ENCODE measurements at places on chromosomes 11 and 22.

- DNase-seq = peak; percentile 37
Observed at GRCh38 chr22:39526736-39527171, 5.8 kb downstream of the RPS19BP1 start.

DNA sequence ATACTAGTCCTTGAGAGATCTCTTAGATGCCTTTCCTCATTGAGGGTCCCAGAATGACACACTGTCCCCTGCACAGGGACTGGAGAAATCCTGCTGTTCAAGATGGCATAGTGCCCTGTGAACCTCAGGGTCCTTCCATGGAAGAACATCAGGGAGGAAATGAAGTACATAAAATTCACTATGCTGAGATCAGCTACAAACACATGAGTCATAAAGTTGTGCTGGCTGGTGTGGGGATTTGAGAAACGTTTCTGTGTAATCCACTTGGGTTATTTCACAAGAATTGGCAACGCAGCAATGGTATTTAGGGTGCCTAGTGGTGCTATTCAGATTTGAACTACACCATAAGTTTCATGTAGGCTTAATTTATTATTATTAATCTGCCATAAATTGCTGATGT, 174.4 kb downstream of the MAML2 start:
- DNase-seq = peak; percentile 86

DNA sequence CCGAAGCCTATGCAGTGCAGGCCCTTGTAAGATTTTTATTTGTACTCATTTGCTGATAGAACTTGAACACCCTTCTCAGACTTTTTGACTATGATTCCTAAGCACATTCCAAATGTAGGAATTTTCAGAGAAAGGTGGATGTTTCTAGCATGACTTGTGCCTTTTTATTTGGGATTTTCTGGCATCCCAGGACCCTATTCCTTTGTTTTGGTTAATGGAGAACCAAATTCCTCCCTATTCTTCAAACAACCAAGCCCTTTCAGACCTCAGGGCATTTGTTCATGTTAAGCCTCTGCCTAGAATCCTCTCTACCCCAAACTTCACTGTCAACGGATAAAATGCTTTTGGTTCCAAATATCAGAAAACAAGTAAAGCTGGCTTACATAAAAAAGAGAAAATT, 371.1 kb downstream of the DDX10 start:
- no peak for DNase-seq

GRCh38 chr22:44572414-44573207, 74.6 kb upstream of the RTL6 start:
- no peak for DNase-seq

GRCh38 chr11:38481391-38481790, 1883.4 kb upstream of the RAG2 start:
- DNase-seq = no peak

GRCh38 chr11:130390071-130390758, 38.2 kb downstream of the ADAMTS8 start:
- DNase-seq = peak; percentile 27

DNA sequence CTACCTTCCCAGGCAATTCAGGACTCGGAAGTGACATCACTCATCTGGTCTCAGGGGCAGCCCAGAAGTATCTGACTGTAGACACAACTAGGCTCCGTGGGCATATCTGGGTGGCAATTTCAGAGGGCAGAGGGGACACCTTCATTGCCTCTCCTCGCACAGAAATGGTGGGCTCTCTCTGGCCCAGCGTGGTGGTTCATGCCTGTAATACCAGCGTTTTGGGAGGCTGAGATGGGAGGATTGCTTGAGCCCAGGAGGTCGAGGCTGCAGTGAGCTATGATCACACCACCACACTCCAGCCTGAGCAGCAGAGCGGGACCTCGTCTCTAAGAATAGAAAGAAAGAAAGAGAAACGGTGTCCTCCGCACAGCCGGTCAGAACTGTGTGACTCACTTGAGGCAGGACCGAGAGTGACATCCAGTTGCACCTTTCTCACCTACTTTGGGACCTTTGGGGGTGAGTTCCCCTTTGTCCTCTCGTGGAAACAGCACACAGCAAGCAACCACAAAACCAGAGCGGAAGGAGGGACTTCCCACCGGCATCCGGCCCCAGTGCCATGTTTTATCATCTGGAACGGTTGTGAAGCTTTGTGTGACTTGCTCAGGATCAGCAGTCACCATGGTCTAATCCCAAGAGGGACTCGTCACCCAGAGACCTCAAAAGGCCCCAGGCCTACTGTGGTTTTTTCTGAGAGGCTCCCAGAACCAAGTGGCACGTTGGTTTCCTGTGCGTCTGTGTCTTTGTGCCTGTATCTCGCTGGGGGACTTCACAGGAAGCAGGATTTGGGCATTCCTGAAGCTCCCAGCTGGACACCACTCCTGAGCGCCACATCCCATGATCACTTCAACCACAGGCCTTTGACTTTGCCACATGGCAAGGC, 38.4 kb upstream of the EMID1 start:
- DNase-seq = peak; percentile 99

- DNase-seq = peak; percentile 7
Observed at GRCh38 chr22:35337932-35338331, 38.2 kb downstream of the TOM1 start.

- no peak for DNase-seq
Observed at GRCh38 chr11:64233913-64234586, at the start of gene VEGFB. Gene VEGFB, plus strand, starts transcription at chr11:64234584. Its CDS starts 250 bp downstream, at chr11:64234834.

DNA sequence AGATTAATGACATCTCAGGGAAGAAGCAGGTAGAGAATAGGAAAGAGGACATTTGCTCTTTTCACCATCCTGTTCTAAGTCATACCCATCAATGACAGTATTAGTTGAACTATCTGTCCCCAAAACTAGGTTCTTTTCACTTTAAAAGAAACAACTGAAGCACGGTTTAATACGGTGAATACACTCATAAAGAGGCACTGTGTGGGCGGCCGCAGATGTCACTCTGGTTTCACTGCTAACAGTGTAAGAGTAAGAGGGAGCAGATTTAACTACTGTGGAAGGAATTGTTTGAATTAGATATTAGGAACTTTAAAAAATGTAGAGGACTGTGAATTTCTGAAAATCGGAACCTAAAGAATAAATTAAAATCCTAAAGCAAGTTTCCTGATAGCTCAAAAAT, 49.5 kb downstream of the VSIG10L2 start:
- DNase-seq = no peak

GRCh38 chr11:69504127-69504526, 22.7 kb downstream of the LINC01488 start:
- no peak for DNase-seq

- no peak for DNase-seq
Observed at GRCh38 chr11:135033540-135033939, 621.5 kb upstream of the B3GAT1 start.

GRCh38 chr11:109818290-109818689, 274.9 kb upstream of the ZC3H12C start:
- DNase-seq = no peak

DNA sequence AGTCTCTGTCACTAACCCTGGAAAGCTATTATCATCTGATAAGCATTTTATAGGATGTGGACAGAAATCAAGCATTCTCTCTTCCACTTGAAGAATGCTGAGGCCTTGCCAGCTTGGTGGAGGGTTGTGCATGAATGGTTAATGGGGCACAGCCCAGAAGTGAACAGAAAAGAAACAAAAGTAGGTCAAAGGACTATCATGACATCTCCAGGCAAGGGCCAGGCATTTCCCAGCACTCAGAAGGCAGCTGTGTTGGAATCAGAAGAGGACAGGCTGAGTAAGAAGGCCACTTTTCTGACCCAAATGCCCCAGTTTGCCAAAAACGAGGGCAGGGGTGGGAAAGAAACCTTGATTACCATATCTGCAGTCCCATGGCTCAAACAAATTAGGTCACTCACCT, 12.4 kb downstream of the TENM4 start:
- no peak for DNase-seq

- DNase-seq = no peak
Observed at GRCh38 chr11:26286472-26287066, 45.4 kb upstream of the ANO3 start.

GRCh38 chr11:97269527-97269926, 879.7 kb downstream of the JRKL start:
- DNase-seq = no peak

DNA sequence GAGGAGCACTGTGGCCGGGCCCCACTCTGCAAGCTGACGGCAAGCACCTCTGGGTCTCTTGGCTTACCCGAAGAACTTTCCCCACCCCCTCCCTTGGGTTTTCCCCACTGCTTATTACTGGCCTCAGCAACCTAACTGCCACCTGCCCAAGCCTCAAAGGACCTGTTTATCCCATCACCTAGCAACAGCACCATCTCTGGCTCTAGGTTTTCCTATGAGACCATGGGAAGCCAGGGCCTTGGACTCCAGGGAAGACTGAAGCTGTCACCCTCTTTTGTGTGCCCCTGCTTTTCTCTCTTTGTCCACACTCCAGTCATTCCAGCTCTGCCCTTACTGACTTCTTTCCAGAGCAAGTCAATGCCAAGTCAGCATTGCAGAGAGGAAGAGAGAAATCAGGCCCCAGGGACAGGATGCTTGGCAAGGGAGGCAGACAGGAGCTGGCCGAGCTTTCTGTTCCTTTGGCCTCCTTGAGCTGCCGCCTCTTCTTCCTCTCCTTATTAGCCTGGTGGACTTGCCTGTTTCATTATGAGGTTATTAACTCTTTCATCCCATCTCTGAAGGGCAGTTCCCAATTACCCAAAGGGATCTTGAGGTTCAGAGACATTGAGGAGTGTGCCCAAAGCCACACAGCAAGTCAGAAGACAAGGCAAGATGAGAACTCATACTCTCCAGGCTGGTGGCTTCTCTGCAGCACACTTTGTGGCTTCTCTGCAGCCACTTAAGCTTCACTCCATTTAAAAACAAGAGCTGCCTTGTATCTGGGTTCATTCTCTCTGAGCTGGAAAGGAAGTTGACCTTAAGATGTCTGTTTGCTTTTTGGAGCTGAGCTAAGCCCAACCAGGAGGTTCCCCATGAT, at the start of gene SMIM35:
Gene SMIM35, minus strand, starts transcription at position 51 of the 856 bp plus-strand sequence. CDS start 206 bp downstream, outside the sequence.
- no peak for DNase-seq

- no peak for DNase-seq
Observed at GRCh38 chr11:72001834-72002591, 3.3 kb downstream of the IL18BP start.

DNA sequence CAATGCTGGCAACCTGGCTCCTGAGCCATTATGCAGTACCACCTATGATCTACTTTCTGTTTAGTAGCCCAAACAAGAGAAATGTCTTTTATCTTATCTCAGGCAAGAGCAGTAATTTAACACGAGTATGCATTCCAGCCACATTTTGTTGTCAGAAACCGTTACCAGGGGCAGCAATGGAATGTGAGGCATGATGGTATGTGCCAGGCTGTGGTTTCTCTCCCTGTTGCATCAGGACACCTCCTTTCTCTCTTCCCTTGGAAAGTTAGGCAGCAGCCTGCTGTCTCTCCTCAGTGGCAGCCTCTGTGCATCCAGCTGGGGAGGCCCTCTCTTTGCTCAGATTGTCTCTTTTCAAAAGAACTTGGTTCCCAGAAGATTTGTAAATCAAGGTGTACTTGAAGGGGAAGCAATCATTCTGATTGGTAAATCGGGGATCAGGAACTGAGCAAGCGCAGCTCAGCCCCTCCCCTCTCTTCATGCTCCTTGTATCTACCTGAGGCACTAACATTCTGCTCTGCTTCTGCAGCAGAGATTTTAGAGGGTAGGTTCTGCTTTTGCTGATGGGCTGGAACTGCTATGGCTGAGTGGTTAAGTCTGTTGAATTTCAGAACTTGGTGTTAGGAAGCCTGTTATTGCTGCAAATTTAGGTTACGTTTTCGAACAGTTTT, 229.2 kb downstream of the ADAMTS15 start:
- DNase-seq = no peak

- DNase-seq = no peak
Observed at GRCh38 chr11:126358763-126359160, 3.3 kb downstream of the ST3GAL4 start.

- no peak for DNase-seq
Observed at GRCh38 chr22:44047891-44048301, 23.8 kb downstream of the PARVB start.

DNA sequence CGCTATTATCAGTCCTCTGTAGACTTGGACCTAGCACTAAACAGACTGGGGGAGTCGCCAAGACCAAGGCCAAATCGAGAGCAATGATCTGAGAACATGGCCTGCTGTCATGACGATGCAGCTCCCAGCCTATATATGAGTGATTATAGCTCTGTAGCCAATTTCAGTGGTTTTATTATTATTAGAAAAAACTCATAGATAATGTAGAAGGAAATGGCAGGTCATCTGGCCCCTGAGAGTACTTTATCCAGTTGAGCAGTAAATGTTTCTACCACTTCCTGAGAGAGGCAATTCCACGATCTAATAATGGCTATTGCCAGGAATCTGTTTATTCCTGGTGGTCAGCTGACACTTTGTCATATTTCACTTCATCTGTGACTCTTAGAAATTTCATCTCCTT, 666.7 kb downstream of the OPCML start:
- DNase-seq = no peak

- DNase-seq = peak; percentile 66
Observed at GRCh38 chr11:86214710-86215109, 29.8 kb upstream of the EED start.

DNA sequence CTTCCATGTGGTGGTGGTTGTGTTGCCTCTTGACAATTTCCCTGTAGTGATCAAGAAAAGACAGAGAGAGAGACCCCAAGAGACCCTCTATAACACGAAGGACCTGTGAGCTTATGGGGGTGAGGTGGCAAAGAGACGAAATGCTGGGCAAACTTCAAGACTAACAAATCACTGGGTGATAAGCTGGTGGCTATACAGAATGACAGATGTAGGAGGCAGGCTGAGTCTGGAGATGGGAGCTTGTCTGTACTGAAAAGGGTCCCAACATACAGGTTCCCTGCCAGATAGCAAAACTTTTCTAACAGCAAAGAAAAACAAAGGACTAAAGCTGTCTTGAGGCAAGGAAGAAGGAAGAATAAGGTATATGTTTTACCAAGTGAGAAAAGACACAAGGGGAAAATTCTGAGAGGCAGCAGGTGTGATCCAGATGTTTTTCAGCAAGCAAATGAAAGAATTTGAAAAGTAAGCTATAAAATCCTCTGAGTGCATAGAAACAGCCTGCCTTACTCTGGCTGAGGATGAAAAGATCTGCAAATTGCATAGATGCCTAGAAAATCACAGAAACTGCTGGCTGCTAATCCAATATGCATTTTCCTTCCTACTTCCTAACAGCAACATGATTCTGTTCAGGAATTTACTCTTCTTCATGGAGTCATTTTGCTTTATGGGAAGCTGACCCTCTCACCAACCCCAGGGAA, 21.9 kb upstream of the LYVE1 start:
- no peak for DNase-seq

- DNase-seq = peak; percentile 65
Observed at GRCh38 chr22:44401783-44402110, 89.0 kb upstream of the SHISAL1 start.

DNA sequence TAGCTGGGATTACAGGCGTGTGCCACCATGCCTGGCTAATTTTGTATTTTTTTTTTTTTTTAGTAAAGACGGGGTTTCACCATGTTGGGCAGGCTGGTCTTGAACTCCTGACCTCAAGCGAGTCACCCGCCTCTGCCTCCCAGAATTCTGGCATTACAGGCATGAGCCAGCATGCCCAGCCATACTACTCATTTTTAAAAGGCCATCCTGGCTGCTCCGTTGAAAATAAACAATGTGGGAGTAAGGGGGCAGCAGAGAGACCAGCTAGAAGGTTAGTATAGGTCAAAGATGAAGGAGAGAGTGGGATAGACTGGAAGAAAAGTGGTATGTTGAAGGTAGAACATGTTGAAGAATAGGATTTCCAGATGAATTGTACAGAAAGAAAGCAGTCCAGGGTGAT, 17.6 kb upstream of the LIN7C start:
- DNase-seq = peak; percentile 48

All from MV-4-11 (cell line).